ENCODE measurements at places on chromosomes 7 and 10. TPM values are rescaled to one million over a fixed set of nuclear protein-coding genes. Genes with fewer than 3 reads are reported as not detected.
A peak's percentile ranks its signal among the peaks of the same experiment; 100 is the strongest.

DNA sequence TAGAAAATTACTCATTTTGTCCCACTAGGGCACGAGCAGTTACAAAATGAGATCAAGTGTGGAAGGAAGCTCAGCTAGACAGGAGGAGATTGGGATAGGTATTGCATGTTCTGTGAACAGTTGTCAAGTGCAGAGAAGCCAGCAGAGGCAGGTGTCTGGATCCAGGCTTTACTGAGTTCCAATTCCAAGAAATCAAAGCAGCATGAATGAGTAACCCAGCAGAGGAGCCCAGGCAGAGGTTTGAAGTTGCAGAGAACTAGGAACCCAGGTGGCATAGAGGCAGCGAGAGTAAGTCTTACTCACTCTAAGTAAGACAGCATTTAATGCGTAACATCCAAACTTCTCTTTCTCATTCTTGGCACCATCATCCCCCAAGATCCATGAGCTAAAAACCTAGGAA, 11.8 kb downstream of the MRC1 start:
- DNase-seq: no peak

GRCh38 chr7:93298206-93298605, 66.0 kb downstream of the VPS50 start:
- no peak for DNase-seq

DNA sequence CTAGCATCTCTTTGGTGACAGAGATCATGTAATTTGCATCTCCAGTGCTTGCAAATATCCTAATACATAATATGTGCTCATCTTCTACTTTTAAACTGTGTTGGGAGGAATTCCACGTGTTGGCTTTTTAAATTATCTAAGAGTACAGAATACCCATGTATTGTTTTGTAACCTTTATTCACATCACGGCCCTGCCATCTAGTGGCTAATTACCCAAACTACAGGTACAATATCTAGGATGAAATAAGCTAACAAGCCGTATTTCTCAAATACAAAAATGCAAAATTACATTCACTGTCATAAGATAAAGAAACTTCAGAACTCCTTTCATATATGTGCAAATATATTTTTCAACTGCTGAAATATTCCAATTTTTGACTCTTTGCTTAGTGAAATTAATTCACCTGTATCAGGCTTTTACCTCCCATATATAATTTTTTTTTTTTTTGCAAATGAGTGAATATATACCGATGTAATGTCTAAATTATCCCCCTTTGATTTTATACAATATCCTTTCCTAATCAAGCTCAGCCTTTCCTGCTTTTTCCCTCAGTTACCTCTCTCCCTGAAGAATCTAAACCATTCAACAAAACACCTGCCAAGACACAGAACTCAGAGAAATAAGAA, 30.3 kb upstream of the LSM8 start:
- peak; percentile 28 for DNase-seq

DNA sequence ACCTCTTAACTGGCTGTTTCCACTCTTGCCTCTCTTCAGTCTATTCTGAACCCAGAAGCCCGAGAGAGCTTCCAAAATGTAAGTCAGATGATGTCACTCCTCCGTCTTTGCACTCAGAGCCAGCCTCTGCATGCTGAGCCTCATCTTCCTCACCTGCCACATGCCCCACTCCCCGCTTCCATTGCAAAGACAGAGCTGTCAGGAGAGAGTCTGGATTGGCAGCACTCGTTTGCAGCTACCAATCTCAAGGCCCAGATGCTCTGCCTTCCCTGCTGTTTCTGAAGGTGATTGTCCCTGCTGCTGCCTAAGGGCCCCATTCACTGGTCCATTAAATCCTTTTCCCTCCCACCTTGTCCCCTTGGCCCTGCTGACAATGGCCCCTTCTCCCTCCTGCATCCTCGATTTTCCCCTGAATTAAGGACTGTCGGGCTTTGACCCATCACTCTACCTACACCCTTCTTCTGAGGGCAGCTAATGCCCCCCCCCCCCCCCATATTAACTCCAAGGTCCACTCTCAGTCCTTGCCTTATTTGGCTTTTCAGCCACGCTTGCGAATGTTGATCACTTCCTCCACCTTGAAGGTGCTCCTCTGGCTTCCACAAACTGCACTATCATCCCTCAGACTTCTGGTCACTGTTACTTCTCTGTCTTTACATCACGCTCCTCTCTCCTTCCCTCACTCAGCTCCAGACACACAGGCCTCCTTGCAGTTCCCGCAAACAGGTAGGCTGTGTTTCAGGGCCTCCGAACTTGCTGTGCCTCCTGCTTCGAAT, 98.5 kb downstream of the CHN2 start:
- no peak for DNase-seq

DNA sequence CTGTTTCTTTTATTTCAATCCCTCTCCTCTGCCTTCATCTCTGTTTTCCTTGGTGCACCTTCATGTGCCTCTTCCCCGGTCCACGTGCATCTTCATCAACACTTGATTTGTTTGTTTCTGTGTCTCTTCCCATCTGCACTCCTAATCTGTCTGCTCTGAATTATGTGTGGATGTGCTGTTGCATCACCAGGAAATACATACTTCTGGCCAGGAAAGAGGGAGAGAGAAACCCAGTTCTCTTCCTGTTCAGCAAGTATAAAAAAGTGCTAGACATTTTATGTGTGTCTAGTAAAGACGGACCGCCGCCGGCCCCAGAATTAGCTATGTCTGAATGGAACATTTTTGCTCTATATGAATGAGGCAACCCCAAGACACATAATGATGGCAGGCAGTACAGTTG, 93.8 kb downstream of the CALD1 start:
- DNase-seq: no peak

GRCh38 chr10:91378061-91378460, 32.1 kb upstream of the HECTD2 start:
- no peak for DNase-seq

DNA sequence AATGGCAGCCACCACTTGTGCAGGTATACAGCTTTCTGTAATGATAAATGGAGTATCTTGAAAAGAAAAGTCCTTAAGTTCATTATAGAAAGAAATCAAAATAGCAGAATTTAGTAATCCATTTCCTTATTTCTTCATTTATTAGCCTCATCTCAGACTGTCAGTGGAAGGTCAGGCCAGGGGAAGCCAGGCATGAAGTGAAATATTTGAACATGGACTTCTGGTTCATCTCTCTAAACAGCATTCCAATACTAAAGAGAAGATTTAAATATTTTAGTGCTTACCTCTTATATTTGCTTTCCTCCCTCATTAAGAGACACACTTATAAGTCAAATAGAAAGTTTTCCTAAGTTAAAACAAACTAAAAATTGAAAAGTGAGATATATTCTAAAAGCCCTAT, 26.8 kb downstream of the TRDMT1 start:
- no peak for DNase-seq

DNA sequence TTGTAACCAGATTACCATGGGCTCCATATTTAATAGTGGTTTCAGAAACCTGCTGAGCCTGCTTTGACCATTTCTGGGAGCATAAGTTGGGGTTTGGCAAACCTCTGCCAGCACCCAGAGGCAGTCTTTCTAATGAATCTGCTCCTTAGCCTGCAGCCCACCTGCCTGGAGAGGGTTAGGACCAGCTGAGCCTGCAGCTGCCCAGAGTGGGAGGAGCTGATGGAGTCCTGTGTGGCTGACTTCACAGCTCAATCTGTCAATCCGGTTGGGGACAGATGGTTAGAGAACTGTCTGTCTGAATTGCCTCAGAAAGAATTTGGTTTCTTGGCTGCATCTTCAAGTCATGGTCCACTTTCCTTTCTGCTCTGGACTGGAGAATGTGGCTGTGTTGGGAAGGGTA, 444.6 kb downstream of the NRG3 start:
- no peak for DNase-seq

GRCh38 chr10:103147645-103148044, 45.4 kb downstream of the NT5C2 start:
- no peak for DNase-seq

GRCh38 chr10:79397051-79397450, 48.4 kb downstream of the ZCCHC24 start:
- DNase-seq: no peak

CPA1 gene
- polyA plus RNA-seq: 2.1 TPM
